Effector memory CD4-positive, alpha-beta T cell (primary cell): ENCODE measurements at places on chromosomes 3 and 15.

- DNase-seq = no peak
These were observed 224.0 kb upstream of the ARHGEF26 start for GRCh38 chr3:153897025-153897723.

GRCh38 chr3:31613654-31614053, 80.9 kb downstream of the STT3B start:
- DNase-seq = no peak

- no peak for DNase-seq
These were observed 58.4 kb upstream of the RBP1 start for GRCh38 chr3:139597947-139598346.

- peak; percentile 27 for DNase-seq
These were observed at the start of gene NRROS for GRCh38 chr3:196639483-196640296. Gene NRROS, plus strand, starts transcription at chr3:196639694. Its CDS starts 14,846 bp downstream, at chr3:196654540.

DNA sequence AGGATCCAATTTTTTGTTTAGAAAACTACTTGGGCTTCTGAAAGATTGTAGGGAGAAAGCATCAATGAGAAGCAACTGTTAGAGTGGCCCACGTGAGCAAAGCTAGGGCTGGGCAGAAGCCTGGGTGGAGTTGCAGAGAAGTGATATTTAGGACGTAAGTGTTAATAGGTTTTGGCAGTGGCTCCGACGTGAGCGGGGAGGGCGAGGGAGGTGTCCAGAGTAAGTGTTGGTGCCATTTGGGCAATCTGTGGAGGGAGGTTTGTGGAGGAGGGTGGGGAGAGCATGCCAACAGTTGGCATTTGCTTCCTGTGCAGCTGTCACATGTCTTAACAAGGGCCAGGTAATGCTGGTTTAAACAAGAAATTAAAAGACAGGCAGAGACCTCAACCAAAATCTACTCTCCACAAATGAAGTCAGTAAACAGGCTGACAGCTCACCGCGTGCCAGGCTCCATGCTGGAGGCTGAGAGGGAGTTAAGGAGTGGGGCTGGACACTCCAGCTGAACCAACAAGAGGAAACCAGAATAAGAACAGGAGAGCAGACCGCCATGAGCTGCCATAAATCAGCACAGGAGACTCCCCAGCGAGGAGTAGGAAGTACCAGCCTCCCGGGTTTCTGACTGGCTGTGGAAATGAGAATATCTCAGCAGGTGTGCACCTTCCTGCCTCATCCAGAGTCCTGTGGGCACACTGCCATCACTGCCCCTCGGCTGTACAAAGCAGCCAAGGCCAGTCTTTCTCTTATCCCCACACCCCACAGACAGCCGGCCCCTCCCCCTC, 232.6 kb downstream of the ABHD5 start:
- DNase-seq = no peak

DNA sequence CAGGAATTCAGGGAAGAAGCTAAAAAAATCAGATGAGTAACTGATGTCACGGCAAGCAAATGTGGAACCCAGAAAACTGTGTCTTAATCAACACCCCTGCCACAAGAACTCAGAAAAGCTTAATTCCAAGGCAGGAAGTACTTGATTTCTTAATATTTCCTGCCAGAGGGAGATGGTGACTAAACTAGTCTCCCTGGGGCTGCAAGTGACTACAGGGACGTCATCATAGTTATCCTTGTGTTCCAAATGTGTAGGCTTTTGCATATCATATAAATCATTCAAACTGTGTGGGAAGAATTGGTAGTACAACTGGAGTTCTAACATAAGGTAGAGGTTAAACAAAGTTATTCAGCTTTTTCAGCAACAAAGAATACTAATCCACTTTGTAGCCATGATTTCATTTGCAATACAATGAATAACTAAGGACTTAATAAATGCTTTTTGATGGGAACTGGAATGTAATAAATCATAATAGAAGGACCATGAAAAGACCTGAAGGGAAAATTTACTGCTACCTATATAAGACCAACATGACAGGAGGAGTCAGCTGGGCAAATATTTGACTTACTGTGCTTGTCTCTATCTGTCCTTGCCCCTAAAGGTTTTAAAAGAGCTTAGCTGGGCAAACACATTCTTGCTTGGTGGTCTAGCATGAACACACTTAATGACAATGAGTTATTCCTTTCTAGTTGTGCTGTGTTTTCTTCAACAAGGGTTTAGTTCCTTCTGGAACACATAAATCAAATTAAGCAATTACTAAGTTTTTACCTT, 76.0 kb upstream of the NECTIN3 start:
- no peak for DNase-seq

DNA sequence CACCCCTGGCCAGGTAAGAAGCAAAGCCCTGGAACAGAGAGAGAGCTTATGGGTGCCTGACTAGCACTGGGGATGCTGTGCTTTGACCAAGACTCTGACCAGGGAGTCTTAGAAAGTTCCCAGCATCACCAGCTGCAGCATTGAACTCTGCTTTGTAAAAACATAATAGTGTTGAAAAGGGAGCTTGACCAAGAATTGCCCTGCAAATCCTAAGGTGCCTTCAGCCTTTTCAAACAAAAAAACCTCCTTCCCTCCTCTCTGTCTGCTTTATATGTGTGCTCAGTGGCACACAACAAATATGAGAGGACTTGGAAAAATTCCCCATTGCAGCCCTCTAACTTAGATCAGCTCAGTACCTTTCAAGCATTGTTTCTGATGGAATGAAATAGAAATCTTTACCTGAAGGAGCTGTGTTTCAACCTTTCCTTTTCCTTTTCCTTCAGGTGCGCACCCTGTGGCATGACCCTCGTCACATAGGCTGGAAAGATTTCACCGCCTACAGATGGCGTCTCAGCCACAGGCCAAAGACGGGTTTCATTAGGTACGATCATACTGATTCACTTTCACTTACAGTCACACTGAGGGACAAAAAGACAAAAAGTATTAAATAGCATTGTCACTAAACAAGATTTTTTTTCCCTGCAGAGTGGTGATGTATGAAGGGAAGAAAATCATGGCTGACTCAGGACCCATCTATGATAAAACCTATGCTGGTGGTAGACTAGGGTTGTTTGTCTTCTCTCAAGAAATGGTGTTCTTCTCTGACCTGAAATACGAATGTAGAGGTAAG, 13.0 kb downstream of the THBS1 start:
- DNase-seq = no peak

DNA sequence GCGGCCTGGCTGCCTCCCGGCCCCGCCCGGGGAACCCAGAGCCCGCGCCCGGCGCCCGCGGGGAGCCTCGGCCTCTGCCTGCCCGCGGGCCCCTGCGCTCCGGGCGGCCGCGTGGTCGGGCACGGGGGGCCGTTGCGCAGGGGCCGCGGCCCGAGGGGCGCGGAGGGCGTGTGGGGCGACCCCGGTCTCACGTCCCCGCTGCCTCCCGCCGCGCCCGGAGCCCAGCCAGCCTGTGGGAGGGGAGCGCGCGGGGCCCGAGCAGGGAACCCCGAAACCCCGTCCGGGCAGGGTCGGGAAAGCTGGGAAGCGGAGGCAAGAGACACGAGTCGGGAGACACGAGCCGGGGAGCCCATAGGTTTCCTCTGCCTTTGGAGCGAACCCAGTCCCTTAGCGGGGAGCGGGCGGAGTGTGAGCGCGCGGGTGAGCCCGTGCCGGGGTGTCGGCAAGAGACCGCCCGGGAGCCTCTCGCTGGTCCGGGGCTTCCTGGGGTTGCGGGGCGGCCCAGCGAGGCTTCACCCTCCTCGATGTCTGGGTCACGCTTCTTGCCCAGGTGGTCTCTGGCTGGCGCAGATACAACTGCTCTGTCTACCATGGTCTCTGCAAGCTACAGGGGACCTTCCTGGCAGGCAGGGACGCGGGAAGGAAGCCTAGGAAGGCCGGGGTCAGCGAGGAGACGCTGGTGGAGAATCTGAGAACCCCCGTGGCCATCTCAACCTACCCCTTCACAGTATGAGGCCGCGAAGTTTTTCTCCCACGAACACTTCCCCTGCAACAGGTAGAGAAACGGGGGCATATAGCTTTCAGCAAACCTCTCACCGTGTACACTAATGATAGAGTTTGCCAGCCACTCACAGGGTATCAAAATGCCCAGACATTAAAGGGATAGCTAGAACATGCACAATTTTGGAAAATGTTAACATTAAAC, 586 bp downstream of the LRRK1 start:
- no peak for DNase-seq

GRCh38 chr15:70643783-70644125, 119.6 kb downstream of the UACA start:
- no peak for DNase-seq

- no peak for DNase-seq
These were observed 681.0 kb downstream of the DIPK2A start for GRCh38 chr3:144652573-144652972.

GRCh38 chr3:37074178-37074577, 80.9 kb downstream of the MLH1 start:
- DNase-seq = no peak
